CD4-positive, alpha-beta T cell treated with Interleukin-4 for 1 hour (primary cell): ENCODE measurements at places on chromosomes 7 and 10.

GRCh38 chr10:78211561-78212051 lies 177.9 kb downstream of the RPS24 start:
- DNase-seq, result no peak

DNA sequence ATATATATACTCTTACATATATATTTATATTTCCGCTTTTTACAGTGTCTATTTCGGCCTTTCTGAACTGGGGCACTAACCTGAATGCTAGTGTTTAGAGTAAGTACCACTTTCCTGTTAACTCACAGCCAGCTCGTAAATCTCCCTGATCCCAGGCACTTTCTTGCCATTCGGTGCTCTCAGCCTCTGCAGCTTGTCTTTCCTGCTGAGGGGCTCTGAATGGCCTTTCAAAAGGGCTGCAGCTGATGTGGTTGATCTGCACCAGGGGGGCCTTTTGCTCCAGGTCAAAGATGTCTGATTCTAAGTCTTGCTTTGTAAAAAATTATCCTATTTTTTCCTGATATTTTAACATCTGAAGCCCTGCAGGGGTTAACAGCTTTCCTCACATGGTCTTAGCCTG lies 25.5 kb upstream of the HPS1 start:
- DNase-seq, result no peak

GRCh38 chr7:155732286-155732685 lies 80.0 kb downstream of the SHH start:
- no peak for DNase-seq

DNA sequence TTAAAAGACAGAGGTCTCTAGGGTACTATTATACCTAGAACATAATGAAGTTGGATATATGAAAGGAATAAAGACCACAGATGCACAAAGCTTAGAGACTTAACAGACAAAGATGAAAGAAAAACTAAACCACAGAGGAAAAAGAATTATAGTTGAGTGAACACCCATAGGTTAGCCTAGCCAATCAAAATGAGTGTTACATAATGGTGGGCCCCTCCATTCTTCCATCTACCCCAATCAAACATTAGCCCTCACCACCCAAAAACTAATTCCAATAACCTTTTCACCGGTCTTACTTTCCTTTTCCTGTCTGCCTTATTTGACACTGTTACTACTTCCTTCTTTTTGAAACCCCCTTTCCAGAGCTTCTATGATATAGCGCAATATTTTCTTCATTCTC lies 130.1 kb downstream of the ELMO1 start:
- no peak for DNase-seq

- no peak for DNase-seq
Observed at GRCh38 chr7:68980011-68980410, 618.3 kb upstream of the AUTS2 start.

- DNase-seq, result no peak
Observed at GRCh38 chr10:125034675-125035074, 92.8 kb downstream of the ZRANB1 start.

DNA sequence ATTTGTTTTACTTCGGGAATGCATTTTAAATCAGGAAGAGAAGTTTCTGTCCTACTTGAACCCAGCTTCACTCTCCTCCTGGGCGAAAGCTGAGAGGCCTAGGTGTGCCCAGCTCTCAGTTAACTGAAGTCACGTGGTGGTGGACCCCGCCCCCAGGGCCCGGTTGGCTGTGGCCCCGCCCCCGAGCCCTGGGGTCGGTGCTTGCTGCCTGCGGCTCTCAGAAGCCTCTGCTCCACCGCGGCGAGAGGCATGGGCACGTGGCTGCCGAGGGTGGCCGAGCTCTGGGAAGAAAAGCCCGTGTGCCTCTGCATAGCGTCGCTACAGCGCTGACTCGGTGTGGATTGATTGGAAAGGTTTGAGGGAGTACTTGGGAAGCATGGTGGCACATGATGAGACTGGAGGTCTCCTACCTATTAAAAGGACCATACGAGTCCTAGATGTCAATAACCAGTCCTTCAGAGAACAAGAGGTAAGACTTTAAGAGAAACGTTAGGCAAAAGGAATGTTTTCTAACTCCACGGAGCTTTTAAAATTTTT lies 34.1 kb downstream of the NET1 start:
- peak; percentile 70 for DNase-seq

GRCh38 chr7:31747553-31747952 lies 60.5 kb downstream of the PPP1R17 start:
- no peak for DNase-seq

GRCh38 chr10:100963826-100964225 lies 5.5 kb upstream of the SEMA4G start:
- DNase-seq, result no peak

DNA sequence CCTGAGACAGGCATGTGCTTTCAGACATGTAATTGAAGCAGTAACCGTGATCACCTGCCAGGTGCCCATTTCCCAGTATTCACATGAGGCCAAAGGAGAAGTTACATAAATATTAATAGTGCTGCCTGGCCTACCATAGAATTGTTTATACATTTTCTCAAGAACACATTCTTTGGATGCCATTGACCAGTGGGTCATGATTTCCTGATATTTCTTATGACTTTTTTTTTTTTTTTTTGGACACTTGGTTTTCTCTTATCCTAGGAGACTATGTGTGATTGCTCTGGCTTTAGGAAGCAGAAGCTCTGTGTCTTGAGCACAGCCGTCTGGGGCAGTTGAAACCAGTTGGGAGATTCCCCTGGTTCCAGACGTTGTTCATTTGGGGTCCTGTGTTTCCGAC lies 143.9 kb upstream of the NPS start:
- DNase-seq, result no peak

GRCh38 chr10:97512993-97513392 lies 14.3 kb downstream of the UBTD1 start:
- DNase-seq, result no peak

DNA sequence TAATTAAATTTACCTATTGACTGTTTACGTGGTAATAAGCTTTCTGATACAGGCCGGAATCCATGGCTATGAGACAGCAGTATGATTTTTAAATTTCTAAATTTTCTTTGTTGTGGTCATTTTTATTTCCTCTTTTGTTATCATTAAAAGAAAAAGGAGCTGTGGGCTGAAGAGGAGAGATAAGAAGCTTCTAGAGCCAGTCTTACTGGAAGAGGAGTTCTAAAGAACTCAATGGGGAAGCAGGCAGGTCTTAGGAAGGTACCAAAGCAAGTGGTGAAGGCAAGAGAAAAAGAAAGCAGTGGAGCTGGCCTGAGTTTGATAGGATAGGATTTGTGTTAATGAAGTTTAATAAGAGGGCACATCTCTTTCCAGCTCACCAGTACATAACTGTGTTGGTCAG lies 1187.8 kb downstream of the CNTNAP2 start:
- no peak for DNase-seq

DNA sequence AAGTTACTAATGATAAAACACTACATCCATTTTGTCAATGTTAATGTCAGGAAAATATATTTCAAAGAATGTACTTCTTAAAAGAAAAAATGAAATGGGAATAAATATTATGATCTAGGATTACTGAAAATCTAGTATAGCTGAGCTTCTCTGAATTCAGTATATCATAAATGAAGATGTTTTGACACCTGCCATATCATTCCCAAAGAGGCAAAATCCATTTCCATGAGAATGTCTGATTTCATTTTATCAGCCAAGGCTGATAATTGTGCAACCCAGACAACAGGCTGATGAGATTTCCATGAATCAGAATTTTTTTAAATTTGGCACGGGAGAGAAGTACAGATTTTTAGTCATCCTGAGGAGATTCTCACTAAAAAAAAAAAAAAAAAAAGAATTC lies 32.5 kb downstream of the ZFAND4 start:
- no peak for DNase-seq

DNA sequence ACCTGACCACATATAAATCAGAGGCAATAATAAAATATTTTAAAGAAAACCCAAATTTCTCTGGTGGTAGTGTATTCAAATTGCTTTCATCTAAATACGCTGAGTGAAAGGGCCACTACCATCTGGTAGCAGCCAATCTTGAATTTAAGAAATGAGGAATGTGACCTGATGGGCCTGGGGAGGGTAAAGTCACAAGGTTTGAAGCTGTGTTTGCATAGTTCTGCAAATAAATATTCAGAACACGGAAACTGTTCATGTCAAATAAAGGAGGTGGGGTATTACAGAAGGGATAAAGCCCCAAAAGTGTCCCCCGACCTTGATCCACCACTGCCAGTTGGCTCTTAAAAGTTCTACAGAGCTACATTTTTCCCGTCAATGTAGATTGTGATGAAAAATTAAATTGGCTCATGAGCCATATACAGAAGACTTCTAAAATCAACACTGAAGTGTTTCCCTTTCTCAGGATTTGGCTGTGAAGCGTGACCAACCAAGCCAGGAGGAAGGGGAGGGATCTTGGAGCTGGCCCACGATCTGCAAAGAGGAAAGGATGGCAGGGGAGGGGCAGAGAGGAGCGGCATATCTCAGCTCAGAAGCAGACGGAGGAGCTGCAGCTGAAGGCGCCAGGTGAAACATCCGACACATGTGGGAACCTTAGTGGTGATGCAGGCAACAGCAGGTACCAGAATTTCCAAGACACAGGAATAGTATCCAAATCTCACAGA lies 39.6 kb downstream of the MPP7 start:
- no peak for DNase-seq

DNA sequence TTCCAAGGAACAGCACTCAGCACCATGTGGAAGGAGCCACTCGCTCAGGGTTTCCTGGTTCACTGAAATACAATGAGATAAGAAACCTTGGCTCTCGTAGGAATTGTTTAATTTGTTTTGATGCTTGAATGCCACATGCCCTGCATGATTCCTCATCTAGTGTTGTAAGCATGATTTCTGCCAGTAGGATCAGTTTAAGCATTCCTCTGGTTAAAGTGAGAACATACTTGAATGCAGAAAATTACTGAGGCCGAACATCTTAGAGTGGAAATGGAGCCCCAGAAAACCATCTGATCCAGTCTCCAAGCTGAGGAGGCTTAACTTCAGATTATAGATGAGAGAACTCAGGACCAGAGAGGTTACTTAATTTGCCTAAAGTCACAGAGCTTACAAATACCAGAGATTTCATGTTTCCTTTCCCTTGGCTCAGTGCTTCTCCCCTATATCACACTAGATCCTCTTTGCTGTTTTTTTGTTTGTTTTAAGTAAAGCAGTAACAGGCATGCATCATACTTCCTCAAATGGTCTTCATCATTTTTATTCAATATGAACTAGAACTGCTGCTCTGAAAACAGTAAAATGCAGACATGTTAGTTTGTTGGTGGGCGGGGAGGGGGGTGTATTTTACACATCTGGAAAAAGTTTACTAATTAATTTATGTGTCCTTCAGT lies 125.1 kb downstream of the ADAM12 start:
- no peak for DNase-seq

- DNase-seq, result no peak
Observed at GRCh38 chr7:152354061-152354460, 81.7 kb downstream of the KMT2C start.

DNA sequence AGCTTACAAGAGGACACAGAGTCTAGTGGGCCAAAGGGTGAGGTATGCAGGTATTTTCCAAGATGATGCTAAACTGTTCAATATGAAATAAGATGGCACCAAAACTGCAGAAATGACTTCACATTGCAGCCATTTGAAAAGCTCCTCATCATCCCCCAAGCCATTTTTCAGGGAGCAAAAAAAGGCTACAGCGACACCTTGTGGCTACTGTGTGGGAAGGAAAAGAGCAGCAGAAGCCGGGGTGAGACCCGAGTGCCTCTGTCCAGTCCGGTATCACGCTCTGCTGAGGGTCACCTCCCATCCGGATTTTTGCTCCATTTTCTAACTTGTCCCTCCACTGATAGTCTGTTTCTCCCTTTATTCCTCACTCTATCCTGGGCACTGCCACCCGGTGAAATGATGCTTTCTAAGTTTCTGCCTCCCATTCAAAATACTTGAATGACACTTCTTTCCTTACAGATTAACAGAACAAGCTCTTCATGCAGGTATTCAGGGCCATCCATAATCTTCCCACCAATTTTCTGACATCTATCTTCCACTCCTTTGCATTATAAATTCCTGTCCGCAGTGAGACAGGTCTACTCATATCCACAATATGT lies 220.2 kb downstream of the DGKI start:
- DNase-seq, result peak; percentile 23

DNA sequence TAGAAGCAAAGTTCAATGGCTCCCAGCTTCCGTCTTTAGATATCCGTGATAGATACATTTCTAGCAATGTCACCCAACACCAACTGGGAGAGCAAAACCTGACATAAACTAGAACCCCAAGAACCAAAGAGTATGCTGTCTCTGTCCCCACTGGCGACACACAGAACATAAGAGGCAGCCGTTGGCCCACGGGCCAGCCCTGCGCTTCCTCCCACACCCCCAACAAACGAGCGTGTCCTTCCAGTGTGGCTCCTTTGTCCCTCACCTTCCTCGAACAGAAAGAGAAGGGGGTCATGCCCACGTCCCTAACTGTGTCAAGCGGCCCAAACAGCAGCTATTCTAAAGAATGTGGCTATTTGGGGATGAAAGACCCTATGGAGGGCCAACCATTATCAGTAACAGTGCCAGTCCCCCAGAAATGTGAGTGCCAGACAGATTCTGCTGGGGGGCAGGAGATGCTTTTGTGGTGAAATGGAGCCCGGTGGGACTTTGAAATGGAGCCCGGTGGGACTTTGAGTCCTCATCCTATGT lies 171.9 kb downstream of the USP6NL start:
- DNase-seq, result no peak

DNA sequence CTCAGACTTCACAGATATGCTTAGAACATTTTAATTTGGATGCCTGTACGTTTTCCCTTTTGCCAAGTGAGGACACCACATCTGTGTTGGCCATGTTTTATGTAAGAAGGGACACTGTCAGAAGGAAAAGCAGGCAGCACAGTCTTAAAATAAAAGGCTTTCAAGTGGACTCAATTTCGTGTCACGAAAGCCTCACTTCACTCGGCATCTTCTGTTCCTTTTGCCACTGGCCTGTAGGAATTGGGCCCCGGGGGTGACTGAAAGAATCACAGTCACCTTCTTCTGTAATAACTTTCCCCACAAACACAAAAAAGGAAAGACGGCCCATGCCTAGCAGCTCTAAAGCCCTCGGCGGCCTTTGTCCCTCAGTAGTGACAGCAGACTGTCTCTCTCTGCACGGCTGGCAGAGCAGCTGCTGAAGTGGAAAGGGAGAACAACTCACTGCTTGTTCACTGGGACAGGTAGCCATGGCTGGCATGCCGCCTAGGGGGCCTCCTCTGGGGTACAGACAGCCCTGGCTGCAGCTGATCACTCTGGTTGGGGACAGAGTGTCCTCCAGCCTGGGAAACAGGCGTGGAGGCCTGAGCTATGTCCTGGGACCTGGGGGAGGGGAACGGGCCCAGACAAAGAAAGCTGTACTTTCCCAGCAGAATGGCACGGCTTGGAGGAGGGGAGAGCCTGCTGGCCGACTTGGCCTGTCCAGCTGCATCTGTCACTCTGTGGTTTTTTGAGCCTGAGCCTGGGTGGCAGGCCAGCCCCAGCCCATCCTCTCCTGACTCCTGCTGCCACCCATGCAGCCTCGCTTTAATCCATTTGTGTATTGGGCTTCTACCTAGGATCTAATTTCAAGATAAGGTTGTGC lies 4.4 kb downstream of the RASSF4 start:
- DNase-seq, result no peak

GRCh38 chr10:12735843-12736462 lies 265.6 kb downstream of the CCDC3 start:
- DNase-seq, result no peak
